ENCODE measurements at places on chromosomes 13 and 19. TPM values are rescaled to one million over a fixed set of nuclear protein-coding genes. Genes with fewer than 3 reads are reported as not detected.

Gene CYP4F8
- total RNA-seq = not detected

Gene OR7A5
- 0.67 TPM for total RNA-seq

Gene ZNF358
- 83.6 TPM for total RNA-seq

Gene ATF5
- 31.9 TPM for total RNA-seq

Gene APLP1
- total RNA-seq = 10.4 TPM

Gene GSX1
- total RNA-seq = not detected

Gene ZSCAN4
- 0.67 TPM for total RNA-seq
